HEK293T (cell line): ENCODE measurements at places on chromosomes 11 and 22.

GRCh38 chr11:6357222-6357621, 33.1 kb upstream of the SMPD1 start:
- no peak for DNase-seq

GRCh38 chr22:20209761-20210250, 58.3 kb downstream of the RTN4R start:
- no peak for DNase-seq

DNA sequence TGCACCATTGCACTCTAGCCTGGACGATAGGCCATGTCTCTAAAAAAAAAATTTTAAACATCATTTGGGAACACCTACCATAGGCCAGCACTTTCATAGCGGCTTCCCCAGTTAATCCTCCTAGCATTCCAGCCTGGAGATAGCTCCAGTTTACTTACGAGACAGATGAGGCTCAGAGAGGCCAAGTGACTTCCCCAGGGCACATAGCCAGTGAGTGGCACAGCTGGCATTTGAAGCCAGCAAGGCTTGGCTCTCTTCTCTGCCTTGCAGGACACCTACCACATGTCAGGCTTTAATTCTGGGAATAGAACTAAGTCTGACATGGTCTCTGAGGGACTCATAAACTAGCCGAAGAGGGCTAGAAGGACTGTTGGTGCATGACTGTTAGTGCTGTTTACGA, 4.9 kb upstream of the TAGLN start:
- DNase-seq, result no peak

GRCh38 chr11:102599642-102600261, 25.4 kb downstream of the MMP20 start:
- no peak for DNase-seq

GRCh38 chr11:16098526-16099205, 257.7 kb downstream of the SOX6 start:
- DNase-seq, result no peak

GRCh38 chr11:43576320-43576802, 104.2 kb upstream of the HSD17B12 start:
- no peak for DNase-seq

DNA sequence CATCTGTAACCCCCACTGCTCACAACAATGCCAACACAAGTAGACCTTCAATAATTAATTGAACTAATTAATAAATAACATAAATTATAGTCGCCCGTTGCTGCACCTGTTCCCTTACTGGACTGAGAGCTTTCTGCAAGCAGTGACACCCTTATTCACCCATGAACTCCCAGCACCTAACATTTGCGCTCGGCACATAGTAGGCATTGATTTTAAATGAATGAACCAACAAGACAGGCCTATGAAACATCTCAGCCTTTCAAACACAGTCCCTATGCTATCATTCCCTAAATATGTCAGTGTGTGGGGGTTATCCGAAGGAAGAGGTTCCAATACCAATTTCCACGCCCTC, 1.1 kb downstream of the THAP12 start:
- DNase-seq, result no peak

DNA sequence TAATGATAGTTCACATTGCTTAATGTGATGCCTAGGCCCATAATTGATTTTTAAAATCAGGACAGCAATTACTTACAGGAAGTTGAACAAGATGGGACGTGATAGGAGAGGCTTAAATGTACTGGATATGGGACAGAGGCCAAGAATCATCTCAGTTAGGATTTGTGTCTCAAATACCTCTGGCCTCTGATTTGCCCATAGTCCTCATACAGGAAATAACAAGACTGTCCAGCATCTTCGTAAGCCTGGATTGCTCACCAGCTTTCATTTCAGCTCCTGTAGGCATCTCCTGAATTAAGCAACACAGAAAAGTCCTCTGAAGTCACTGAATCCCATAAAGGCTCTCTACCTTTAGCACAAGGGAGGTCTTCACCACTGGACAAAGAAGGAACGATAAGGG, at the start of gene MRGPRX3:
TSS of gene MRGPRX3 (plus strand) at position 231 of the 400 bp plus-strand sequence. CDS start 4,632 bp downstream, outside the sequence.
- no peak for DNase-seq

- DNase-seq, result no peak
These were observed 63.2 kb downstream of the OTOG start for GRCh38 chr11:17610085-17610894.

DNA sequence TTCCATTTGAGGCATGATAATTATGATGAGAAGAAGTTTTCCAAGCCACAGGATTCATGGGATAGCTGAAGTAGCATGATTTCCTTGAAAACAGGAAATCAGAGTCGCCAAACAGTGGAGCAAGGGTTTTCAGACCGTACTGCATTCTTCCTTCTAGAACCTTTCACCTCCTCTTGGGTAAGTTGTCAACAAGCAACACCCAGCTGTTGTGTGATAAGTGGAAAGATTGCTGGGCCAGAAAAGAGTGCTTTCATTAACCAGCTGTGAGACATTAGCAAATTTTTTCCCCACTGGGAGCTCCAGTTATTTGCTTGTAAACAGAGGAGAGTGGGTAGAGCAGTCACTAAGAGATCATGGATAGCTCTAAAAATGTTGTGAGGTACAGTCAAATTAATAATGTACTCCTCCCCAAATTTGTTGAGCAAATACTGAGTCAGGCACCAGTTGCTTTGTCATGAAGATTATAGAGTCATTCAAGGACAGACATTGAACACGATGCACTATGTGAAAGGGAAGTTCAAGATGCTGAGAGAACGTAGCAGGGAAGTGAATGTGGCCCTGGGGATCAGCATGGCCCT, 11.7 kb upstream of the MPEG1 start:
- no peak for DNase-seq

- DNase-seq, result no peak
These were observed 212.3 kb upstream of the B3GAT1 start for GRCh38 chr11:134624166-134624920.

- no peak for DNase-seq
These were observed 115.6 kb downstream of the SLC1A2 start for GRCh38 chr11:35303596-35304385.

GRCh38 chr22:49344161-49344560, 483.5 kb downstream of the BRD1 start:
- no peak for DNase-seq
